ENCODE measurements at places on chromosomes 12 and 14.

- no peak for DNase-seq
These were observed 2.4 kb upstream of the KRT7 start for GRCh38 chr12:52230364-52231281.

- DNase-seq: no peak
These were observed 62.6 kb downstream of the FAR2 start for GRCh38 chr12:29211696-29212095.

DNA sequence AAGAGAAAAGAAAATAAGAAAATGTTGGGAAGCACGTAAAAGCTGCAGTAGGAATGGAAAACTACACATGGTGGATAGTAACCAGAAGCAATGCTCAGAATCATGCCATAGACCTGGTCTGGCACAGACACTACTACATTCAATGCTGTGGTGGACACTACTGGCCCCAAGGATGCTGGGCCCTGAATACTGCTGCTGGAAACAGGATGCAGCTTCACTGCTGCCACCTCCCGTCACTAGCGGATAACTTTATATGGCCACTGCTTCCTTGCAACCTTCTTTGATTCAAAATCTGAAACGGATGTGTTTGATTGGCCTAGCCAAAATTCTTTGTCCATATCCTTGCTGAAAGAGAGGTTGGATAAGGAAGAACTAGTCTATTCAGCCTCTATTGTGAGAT, 30.7 kb downstream of the ADCY6 start:
- DNase-seq: no peak

DNA sequence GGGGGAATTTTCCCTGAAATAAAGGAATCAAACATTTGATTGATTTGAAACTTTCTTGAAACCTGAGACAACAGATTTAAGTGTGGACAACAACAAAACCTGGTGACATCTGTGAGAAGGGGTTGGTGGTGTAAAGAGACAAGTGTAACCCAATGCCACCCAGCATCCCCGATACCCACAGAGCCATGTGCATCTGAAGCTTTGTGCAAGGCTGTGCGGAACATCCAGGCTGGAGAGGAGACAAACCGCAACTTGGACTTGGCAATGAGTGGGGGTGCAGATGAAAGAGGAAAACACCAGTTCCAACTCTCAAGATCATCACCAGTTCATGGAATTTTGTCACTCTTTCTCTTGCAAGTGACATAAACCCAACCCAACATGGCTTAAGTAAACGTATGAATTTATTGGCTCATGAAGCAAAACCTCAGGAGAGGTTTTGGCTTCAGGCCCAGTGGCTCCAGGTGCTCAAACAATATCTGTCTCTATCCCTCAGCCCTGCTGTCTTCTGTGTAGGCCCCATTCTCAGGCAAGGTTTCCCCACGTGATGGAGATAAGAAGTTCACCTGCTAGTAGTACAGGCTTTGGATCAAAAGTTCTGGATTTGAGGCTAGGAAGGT, 55.2 kb upstream of the NTF3 start:
- DNase-seq: no peak

GRCh38 chr12:4849115-4849541, 60.6 kb upstream of the KCNA1 start:
- peak; percentile 55 for DNase-seq

- DNase-seq: no peak
These were observed 141.3 kb downstream of the KLHL28 start for GRCh38 chr14:44820230-44820964.

DNA sequence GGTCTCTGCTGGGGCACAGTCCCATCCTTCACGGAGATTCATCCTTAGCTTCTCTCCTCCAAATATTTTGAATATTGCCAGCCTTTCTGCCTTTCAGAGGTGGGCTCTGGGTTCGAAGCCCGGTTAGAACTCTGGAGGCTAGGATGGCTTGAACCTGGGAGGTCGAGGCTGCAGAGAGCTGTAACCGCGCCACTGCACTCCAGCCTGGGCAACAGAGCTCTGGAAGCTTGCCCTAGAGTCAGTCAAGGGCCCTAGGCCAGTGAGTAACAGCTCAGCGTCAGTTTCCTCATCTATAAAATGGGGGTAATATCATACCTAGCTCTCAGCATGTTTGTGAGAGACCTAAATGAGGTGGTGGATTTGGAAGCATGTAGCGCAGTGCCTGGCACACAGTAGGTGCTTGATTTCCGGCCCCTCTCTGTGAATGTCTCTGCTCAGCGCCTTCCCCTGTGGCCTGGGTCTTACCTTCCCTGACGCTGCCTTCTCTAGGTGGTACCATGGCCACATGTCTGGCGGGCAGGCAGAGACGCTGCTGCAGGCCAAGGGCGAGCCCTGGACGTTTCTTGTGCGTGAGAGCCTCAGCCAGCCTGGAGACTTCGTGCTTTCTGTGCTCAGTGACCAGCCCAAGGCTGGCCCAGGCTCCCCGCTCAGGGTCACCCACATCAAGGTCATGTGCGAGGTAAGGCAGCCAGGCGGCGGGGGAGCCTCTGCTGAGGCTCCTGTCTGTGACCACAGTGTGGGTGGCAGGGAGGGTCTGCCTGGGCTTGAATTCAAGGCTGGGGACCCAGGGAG, 3.4 kb downstream of the PTPN6 start:
- DNase-seq: no peak

All from hematopoietic multipotent progenitor cell treated with erythropoietin and hydrocortisone succinate and interleukin-3 and kit ligand, for 8 days (in vitro differentiated cells).